Stimulated activated CD8-positive, alpha-beta memory T cell treated with anti-CD3 and anti-CD28 coated beads, Interleukin-7, amount 100 ng/mL, for 1 hour (primary cell): ENCODE measurements at places on chromosomes 5 and 9.

- DNase-seq: no peak
Observed at GRCh38 chr5:121396716-121397115, 455.0 kb upstream of the FTMT start.

- DNase-seq: no peak
Observed at GRCh38 chr9:136587944-136588662, 42.3 kb upstream of the NOTCH1 start.

DNA sequence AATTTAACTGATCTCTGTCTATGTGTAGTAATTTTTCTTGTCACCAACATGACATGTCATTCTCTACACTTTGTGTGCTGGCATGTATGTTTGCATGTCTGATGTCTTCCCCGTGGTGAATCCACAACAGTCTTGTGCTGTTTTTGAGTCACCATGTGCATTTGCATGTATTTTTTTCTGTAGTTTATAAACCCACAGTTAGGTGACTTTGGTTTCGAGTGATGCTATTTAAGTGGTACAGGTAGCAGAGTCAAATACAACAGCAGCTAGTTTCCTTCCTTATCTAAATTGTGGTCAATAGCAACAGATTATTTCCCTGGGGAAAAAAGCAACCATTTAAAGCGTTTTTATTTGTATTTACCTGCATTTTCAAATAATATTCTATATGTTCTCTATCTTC is 89.9 kb upstream of the FSD1L start:
- DNase-seq: no peak

- DNase-seq: no peak
Observed at GRCh38 chr9:134756098-134756497, 114.5 kb downstream of the COL5A1 start.

- DNase-seq: no peak
Observed at GRCh38 chr5:14225173-14225834, 82.2 kb downstream of the TRIO start.

GRCh38 chr9:125272697-125273096 is 11.1 kb downstream of the GAPVD1 start:
- no peak for DNase-seq

DNA sequence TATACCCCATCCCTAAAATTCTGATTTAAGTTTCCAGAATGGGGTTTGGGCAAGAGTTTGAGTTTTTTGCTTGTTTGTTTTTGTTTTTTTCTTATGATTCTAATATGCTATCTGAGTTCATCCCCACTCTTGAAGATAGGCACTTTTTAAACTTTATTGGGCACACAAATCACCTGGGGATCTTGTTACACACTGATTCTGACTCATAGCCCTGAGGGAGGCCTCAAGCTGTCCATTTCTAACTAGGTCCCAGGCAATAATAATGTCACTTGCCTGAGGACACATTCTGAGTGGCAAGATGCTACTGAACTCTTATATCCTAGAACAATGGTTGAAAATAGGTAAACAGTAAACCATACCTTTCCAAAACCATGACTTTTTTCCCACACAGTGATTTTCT is 22.8 kb upstream of the ABLIM3 start:
- no peak for DNase-seq

GRCh38 chr5:151034422-151035379 is 14.3 kb downstream of the GPX3 start:
- DNase-seq: no peak

GRCh38 chr5:120162321-120162720 is 301.8 kb upstream of the PRR16 start:
- no peak for DNase-seq

GRCh38 chr9:100700689-100701318 is 122.9 kb downstream of the CAVIN4 start:
- DNase-seq: no peak

DNA sequence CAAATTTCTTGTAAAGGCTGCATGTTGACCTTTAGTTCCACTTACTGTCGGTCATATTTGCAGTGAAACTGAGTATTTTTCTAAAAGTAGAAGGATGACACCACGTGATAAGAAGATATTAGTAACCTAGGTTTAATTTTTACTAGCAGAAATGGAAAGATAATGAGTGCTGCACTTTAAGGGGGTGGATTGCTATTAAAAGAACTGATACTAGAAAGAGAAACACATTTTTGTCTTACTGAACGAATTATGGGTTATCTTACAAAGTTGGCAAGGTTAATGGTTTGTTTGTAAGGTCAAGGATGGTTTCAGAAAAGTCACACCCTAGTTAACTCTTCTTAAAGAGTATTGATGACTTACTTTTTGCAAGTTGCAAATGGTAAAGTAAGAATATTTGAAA is 2.4 kb downstream of the MACIR start:
- no peak for DNase-seq

- DNase-seq: no peak
Observed at GRCh38 chr5:136015003-136015375, 13.8 kb upstream of the TGFBI start.

- no peak for DNase-seq
Observed at GRCh38 chr9:4258320-4259090, 41.4 kb downstream of the GLIS3 start.

- no peak for DNase-seq
Observed at GRCh38 chr5:81788329-81788728, 37.4 kb upstream of the SSBP2 start.

- DNase-seq: no peak
Observed at GRCh38 chr5:91027405-91028139, 355.5 kb downstream of the ARRDC3 start.

GRCh38 chr9:36141761-36142160 is 5.2 kb downstream of the GLIPR2 start:
- DNase-seq: no peak

DNA sequence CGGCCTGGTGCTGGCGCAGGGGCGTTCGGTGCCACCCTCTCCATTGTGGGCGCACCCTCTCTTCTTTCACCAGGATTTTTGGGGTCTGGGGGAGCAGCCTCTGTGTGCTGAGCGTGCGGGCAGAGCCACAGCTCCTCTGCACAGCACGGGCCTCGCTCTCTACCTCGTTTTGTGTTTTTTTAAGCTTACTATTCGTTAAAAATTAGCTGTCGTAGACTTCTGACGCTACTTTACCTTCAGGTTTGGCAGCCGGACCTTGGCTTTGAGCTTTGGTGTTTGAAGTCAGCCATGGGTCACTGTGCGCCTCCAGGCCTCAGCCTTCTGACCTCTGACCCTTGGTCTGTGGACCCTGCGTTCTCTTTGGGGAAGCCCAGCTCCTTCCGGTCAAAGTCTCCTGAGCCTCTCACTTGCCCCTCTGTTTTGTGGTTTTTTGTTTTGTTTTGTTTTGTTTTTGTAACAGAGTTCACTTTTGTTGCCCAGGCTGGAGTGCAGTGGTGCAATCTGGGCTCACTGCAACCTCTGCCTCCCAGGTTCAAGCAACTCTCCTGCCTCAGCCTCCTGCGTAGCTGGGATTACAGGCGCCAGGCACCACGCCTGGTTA is 88.2 kb upstream of the CACNA1B start:
- DNase-seq: no peak

DNA sequence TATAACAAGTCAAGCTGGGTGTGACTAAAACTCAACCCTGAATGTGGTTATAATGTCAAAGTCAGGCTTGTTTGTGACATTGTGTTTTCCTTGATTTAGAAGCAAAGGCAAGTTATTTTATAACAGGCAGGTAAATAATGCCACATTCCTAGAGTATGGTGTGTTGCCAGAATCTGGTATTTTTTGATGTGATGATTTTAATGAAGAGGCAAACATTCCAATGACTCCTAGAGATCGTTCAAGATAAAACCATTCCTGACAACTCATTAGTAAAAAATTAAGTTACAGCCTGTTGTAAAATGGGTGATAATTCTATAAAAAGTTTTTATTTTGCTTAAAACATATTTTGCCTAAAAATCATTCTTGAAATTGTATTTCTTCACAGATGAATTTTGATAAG is 60.0 kb downstream of the RAB14 start:
- no peak for DNase-seq

DNA sequence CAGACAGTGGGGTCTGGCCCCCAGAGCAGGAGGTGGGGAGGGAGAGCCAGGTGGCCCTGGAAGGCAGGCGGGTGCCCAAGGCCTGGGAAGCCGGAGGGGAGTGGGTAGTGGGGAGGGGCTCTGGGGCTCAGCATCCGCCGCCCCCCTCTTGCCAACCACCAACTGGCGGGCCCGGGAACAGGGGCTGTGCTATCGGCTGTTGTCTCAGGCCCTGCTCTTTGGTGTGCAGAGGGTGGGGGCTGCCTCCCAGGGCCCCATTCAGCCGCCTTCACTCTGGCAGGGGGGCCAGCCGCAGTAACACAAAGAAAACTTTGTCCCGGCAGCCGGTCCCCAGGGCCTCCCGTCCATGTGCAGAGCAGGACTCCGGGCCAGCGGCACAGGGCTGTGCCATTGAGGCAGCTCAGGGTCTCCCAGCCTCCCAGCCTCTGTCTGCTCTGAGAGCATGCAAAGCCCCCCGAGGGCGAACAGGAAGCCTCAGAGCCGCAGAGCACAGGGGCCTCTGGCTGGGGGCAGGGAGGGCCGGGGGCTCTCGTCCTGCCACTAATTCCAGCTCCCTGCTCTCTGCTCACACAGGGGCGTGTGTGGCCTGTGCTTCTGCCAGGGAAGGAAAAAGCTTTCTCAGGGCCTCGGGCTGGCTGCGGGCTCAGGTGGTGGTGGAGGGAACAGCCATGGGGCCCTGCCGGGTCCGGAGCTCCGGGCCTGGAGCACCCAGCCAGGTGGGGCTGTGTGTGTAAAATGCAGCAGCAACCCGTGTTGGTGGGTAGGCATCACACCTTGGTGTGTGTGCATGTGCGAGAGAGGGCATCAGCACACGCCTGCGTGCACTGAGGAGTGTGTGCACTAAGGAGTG is 54.2 kb upstream of the NOTCH1 start:
- no peak for DNase-seq

DNA sequence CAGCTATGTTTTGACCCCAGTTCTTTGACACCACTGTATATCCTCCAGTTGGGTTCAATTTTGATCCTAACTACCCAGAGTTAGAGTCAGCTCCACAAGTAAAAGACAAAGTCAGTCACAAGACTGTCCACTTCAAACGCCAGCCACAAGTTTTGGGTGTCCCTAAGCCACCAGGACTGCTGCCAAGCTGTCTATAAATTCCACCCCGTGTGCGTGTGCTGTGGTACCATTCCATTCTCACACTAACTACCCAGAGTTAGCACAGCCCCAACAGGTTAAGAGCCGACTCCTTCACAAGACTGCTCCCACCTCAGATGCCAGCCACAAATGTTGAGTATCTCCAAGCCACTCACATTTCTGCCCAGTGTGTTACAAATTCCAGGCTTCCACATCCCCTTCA is 56.7 kb downstream of the APC start:
- DNase-seq: no peak

DNA sequence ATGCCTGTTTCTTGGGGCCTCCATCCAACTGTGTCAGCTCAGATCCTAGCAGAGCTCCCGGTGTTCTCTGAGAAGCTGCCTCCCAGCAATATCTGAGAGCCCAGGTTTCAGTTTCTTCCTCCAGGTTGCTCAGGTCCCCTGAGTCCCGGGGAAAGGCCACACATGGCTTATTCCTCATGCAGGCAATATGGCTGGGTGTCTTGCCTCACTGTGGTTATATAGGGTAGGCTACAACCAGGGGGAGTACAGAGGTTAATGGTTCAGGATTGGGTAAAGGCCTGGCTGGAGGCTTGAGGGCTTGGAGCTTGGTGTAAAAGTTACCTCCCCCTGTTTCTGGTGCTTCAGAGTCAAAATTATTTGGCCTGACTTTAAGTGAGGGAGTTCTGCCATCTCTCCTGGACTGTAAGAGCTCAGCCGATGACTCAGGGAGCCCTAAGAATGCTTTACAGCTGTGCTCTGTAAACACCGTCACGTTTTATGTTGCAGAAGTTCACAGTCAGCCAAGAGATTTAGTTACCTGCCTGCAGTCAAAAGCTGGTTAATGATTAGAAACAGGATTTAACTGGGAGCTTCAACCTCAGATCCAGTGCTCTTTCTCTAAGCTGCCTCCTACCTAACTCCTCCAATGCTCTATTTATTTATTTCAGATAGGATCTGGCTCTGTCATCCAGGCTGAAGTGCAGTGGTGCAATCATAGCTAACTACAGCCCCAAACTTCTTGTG is 24.3 kb upstream of the UBAP2 start:
- no peak for DNase-seq

GRCh38 chr5:38445374-38446028 is 110.9 kb downstream of the LIFR start:
- no peak for DNase-seq

DNA sequence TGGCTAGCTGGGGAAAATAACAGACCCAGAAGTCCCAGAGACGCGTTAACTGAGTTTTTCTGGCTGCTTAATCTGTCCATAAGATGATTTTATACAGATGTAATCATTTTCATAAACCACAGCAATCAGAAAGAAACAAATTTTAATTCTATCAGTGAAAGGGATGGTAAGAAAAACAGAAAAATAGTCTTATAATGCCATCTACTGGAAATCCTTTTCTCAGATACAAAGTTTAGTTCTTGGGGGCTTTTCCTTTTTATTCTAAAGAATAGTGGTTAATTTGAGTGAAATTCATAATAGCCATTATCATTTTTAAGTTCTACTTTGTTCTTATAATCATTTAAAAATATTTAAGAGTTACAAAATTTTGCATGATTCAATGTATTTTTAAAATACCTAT is 44.4 kb downstream of the DROSHA start:
- no peak for DNase-seq

DNA sequence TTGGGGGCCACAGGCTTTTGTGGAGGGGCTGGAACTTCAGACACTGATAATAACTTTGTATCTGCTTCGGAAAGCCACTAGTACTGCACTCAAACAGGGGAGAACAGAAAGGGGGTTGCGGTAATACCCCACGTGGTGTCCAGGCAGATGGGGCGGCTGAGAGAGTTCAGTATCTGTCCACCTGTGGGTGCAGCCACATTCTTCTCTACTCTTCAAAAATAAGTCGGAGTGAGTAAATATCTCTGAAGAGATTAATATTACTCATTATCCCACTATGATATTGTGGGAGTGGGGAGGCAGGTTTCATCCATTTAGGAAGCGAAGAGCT is 102.1 kb upstream of the SSBP2 start:
- DNase-seq: no peak

DNA sequence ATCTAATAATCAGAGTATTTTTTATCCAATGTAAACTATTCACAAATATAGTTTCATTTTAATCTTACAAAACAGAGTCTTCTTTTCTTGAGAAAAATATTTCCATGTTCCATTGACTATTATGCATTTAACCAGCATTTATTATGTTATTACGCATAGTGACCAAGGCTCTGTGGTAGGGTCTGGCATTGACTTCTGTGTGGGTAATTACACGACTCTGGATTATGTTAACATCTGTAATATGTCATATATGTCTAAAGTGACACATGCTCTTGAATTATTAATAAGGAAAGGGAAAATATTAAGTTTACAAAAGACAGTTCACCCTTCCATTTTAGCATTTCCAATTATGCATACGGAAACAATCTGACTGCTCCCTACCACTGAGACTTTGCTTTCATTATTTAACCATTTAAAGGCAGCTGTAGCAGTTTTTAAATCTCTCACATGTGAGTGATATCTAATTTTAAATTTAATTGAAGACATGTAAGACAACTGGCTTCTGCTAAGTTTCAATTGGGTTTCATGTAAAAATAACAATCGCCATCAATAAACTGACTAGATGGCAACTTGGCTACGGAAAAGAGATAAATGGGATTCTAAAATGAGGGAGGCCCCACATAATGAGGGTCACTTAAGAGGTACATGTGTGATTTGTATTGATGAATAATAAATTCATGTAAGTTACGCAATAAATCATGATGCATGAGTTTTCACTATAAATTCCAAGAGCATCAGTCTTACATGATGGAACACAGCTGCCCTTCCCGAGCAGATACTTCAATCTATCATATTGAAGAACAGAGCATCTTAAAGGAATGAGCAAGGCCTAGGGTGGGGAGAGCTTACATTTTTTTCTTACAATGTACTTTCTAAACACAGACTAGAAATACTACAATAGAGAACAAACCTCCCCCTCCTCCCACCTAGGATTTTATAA is 1056.8 kb downstream of the MAT2B start:
- no peak for DNase-seq
